ENCODE measurements at places on chromosomes 5 and 9. TPM values are rescaled to one million over a fixed set of nuclear protein-coding genes. Genes with fewer than 3 reads are reported as not detected.
A peak's percentile ranks its signal among the peaks of the same experiment; 100 is the strongest.

- DNase-seq, result no peak
Measured at GRCh38 chr5:63727583-63727982, 234.7 kb downstream of the HTR1A start.

DNA sequence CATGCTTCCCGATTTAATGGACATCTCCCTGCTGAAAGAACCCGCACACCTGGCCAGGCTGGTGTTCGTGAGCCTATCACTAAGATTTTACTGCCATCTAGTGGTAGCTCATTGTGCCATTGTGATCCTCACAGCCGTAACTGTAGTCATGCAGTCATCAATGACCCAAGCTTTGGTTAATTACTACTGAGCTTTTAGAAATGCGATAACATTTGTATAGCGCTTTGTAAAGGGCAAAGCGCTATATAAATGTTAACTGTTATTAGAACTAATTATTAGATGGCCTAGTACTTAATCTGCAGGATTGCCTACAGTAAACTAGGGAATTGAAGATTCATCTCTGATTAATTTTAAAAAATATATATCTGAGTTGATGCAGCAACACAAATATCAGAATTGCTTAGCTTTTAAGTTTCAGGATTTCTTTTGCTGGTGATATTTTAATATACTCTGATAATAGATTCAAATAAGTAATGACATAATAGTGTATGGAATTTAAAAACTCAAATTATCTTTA lies 90.2 kb downstream of the HACD4 start:
- DNase-seq, result peak; percentile 36

FABP6 gene
- total RNA-seq, result not detected

SLCO6A1 gene
- total RNA-seq, result not detected

HAVCR2 gene
- 0.05 TPM for total RNA-seq

STING1 gene
- 49.2 TPM for total RNA-seq

COL15A1 gene
- total RNA-seq, result 0.22 TPM

AMBP gene
- total RNA-seq, result 0.53 TPM

IFNB1 gene
- not detected for total RNA-seq

SOX30 gene
- total RNA-seq, result 5.8 TPM

COL23A1 gene
- not detected for total RNA-seq

Data from SJSA1 (cell line).